ENCODE measurements at places on chromosomes 3 and 15.

- no peak for DNase-seq
Measured at GRCh38 chr3:151837057-151837456, 23.1 kb downstream of the AADAC start.

GRCh38 chr15:79724804-79725203 lies 172.0 kb downstream of the MTHFS start:
- DNase-seq: no peak

GRCh38 chr3:58242340-58242739 lies 4.7 kb downstream of the ABHD6 start:
- DNase-seq: no peak

- DNase-seq: no peak
Measured at GRCh38 chr15:56760186-56760585, 26.9 kb upstream of the ZNF280D start.

DNA sequence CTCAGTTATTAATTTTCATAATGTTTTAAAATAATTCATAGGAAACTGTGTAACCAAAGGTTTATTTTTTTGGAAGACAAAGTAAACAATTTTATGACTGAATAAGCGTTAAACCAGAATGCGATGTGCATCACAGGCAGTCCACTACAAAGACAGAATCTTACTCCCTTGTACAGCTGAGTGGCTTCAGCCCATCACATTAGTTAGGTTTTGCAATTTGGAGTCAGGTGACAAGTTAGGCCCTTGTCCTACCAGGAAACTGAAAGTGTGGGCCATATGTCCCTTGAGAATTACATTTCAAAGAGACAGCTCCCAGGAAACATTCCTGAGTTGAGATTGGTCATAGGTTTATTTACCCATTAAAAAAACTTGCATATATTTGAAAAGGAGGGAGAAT lies 156.3 kb downstream of the MEX3B start:
- no peak for DNase-seq
